ENCODE measurements at places on chromosomes 12 and 14. TPM values are rescaled to one million over a fixed set of nuclear protein-coding genes. Genes with fewer than 3 reads are reported as not detected.

CAPZA3 gene
- total RNA-seq, result not detected

MEG3 gene
- 6.6 TPM for total RNA-seq

DNA sequence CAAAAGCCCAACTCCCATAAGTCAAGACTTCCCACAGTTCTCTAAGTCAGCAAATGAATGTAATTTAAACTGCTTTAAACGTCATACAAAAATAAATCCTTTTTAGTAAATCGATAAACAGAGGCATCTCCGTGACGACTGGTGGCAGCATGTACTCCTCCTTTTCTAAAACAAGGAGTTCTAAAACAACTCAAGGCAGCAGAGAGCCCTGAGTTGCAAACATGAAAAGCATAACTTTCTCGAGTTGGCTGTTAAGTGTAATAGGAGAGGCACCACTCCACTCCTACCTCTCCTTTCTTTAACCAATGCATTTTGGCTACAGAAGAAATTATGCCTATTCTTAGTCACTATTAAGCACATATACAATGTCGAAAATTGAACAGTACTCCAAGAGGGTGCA lies 22.0 kb downstream of the LTBR start:
- H3K27me3 ChIP-seq, result no peaks in the 10 kb centered on the region
- no peak overlapping the region for H3K4me3 ChIP-seq
- no peaks in the 10 kb centered on the region for H3K36me3 ChIP-seq
- no peak overlapping the region for H3K27ac ChIP-seq

DNA sequence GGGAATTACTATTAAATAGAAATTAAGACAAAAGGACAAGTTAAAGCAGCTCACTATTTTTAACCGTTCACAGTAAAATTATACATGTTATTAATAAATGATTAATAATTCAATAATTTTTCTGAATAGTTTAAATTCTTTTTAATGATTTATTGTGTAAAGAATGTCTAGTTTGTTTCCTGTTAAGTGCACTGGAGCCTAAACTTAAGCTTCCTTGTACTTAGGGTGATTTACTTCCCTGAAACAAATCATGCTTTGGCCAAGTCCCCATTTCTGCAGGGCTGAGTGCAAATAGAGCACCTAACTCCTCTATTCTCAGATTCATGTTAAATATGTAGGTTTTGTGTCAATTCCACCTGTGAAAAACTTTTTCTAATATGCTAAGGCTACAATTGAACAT lies 188.9 kb upstream of the PDZRN4 start:
- H3K27ac ChIP-seq, result no peak overlapping the region
- no peak for DNase-seq
- no peaks in the 10 kb centered on the region for H3K27me3 ChIP-seq

NCOR2 gene
- 109 TPM for total RNA-seq

GRCh38 chr12:66693901-66694513 lies 15.1 kb upstream of the GRIP1 start:
- H3K4me1 ChIP-seq, result peaks cover 3% of the 10 kb centered on the region
- no peak overlapping the region for H3K4me3 ChIP-seq
- no peak for DNase-seq
- H3K27ac ChIP-seq, result no peak overlapping the region
- H3K36me3 ChIP-seq, result no peaks in the 10 kb centered on the region
- H3K27me3 ChIP-seq, result no peaks in the 10 kb centered on the region

GRCh38 chr14:88521818-88522217 lies 33.0 kb downstream of the PTPN21 start:
- H3K27ac ChIP-seq, result no peak overlapping the region
- DNase-seq, result no peak

CD163L1 gene
- not detected for total RNA-seq

DNAJC22 gene
- not detected for total RNA-seq

DNA sequence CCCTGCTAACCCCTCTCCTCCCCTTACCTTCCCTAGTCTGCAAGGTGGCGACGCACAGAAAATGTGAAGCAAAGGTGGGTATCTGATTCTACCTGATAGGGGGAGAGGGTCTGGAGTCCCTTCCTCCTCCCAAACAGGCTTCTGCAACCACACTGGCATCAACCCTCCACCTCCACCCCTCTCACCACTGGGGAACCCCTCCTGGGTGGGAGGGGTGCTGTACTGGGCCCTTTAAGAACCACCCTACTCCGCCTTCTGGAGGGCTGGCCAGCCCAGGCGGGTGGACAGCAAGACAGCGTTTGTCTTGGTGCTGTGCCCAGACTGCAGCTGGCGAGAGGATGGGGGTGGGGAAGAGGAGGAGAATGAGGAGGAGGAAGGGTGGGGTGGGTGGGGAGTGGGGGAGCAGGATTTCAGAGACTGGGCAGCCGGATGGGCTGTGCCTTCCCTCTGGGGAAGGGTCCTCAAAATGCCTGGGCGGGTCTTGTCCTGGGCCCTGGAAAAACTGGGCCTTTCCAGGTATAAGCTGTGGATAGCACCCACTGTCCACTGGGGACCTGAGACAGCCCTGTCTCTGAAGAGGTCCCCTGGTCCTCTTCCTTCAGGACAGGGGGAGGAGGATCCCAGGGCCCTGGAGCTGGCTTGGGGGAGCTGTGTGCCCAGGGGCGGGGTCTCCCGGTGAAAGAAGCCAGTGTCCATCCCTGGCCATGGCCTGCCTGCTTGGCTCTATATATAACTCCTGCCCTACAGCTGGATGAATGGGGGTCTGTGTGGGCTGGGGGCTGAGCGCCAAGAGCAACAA lies 2.8 kb downstream of the TNS2 start:
- no peaks in the 10 kb centered on the region for H3K27me3 ChIP-seq
- H3K27ac ChIP-seq, result no peak overlapping the region
- peaks cover 31% of the 10 kb centered on the region for H3K4me1 ChIP-seq
- no peak overlapping the region for H3K4me3 ChIP-seq

GRCh38 chr12:44154128-44154527 lies 318.2 kb downstream of the TMEM117 start:
- H3K27me3 ChIP-seq, result no peaks in the 10 kb centered on the region
- no peak for DNase-seq
- H3K4me1 ChIP-seq, result no peaks in the 10 kb centered on the region
- no peaks in the 10 kb centered on the region for H3K36me3 ChIP-seq
- H3K4me3 ChIP-seq, result no peak overlapping the region

Measured in natural killer cell (primary cell).